ENCODE measurements at places on chromosomes 13 and 19.

DNA sequence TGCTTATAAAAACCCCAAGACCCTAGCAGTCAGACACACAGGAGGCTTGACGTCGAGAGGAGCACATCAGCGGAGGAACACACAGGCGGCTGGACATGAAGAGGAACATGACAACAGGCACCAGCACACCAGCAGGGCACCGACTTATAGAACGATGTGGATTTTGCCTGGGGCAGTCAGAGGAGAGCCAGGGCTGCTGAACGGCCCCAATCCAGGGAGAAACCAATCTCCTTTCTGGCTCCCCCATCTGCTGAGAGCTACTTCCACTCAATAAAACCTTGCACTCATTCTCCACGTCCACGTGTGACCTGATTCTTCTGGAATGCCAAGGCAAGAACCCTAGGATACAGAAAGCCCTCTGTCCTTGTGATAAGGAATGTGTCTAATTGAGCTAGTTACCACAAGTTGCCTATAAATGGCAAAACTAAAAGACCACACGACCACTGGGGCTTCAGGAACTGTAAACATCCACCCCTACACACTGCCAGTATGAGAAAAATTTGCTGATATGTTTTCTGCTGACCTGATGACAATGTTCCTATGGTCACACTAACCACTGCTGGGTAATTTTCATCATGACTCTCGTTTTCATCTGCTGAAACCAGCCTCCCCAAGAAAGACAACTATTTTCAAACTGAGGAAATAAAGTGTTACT, 35.8 kb upstream of the CEACAM21 start:
- DNase-seq = no peak

DNA sequence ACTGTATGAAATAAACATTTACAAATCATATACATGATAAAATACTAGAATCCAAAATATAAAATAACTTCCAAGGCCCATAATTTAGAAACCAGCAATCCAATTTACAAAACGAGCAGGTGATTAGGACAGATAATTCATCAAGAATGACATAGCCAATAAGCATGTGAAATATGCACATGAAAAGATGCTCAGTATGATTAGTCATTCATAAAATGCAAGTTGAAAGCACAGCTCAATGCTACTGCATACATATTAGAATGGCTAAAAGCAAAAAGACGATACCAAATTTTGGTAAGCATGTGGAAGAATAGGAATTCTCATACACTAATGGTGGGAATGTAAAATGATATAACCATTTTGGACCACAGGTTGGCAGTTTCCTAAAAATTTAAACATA, 837.2 kb upstream of the MIR17HG start:
- DNase-seq = no peak

DNA sequence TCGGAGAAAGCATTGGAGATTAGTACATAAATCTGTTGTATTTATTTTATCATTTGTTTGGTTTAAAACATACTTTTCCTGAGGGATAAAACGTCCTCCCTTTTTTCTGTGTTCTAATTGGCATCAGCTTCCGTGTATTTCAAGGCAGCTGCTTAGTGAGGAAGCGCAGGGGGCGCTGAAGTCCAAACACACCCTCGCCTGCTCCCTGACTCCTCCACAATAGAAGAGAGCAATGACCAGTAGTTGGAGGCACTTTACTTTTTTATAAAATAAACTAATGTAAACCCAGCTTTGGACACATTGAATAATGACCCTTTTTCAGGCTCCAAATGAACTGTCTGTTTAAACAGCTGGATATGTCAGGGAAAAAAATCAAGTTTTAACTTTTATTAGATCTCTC, 79.9 kb downstream of the RNASEH2B start:
- DNase-seq = peak; percentile 84

DNA sequence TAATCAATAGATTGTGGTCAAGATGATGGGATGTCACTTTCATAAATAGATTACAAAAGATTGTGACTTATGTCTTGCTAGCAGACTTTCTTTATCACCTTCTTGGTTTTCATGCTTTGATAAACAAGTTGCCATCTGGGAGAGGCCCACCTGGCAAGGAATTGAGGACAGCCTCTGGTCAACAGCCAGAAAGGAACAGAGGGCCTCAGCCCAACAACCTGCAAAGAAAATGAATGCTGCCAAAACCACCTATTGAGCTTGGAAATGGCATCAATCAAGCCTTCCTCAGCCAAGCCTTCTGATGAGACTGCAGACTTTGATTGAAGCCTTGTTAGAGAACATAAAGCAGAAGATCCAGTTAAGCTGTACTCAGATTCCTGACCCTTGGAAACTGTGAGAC, 288.6 kb downstream of the SPRY2 start:
- DNase-seq = no peak

- DNase-seq = no peak
These were observed 497.1 kb upstream of the ARGLU1 start for GRCh38 chr13:107065036-107065435.

DNA sequence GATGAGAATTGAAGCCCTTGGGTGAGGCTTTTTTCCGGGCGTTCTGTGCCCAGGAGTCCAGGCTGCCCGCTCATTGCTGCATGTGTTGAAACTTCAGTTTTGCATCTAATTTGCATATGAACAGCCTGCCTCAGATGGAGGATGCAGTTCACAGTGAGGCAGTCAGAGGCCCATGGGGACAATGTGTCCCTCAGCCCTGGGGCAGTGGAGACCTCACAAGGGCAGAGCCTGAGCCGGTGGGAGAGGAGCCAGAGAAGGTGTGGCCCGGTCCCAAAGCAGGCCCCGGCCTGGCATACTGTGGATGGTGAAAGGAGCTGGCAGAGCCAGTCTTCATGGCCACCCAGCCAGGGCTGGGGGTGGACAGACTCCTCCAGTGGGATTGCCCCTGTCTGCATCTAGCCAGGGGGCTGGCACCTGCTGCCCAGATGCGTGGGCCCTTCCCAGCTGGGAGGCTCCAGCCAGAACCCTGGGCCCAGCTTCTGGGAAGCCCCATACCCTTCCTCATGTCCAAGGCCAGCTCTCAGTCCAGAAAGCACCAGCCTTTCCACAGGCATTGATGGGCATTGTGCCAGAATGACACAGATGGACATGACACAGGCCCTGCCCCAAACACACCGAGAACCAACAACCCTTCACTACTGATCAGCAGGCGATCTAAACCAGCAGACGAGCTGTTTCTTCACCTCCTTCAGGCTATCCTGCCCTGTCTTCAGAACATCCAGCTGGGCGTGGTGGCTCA, 32.9 kb upstream of the KCTD15 start:
- DNase-seq = no peak
